ENCODE measurements at places on chromosomes 1 and 21. TPM values are rescaled to one million over a fixed set of nuclear protein-coding genes. Genes with fewer than 3 reads are reported as not detected.

ST6GALNAC5 gene
- 5.6 TPM for total RNA-seq

LHX4 gene
- 0.13 TPM for total RNA-seq

WDR77 gene
- 27.0 TPM for total RNA-seq

RGL1 gene
- 6.0 TPM for total RNA-seq

CHIT1 gene
- not detected for total RNA-seq

TMEM69 gene
- 28.4 TPM for total RNA-seq

ORC1 gene
- total RNA-seq = 17.1 TPM

PDZK1 gene
- total RNA-seq = 11.3 TPM

RNF186 gene
- total RNA-seq = not detected

DCDC2B gene
- not detected for total RNA-seq

C1QTNF12 gene
- 1.3 TPM for total RNA-seq

KLF17 gene
- total RNA-seq = not detected

MANEAL gene
- 0.81 TPM for total RNA-seq

ANKRD65 gene
- total RNA-seq = 1.5 TPM

RHBDL2 gene
- not detected for total RNA-seq

MORC3 gene
- total RNA-seq = 8.8 TPM

SAMD13 gene
- total RNA-seq = 1.4 TPM

XCL1 gene
- not detected for total RNA-seq

CLDN8 gene
- not detected for total RNA-seq

LEMD1 gene
- not detected for total RNA-seq

TFF1 gene
- total RNA-seq = 0.49 TPM

SMCP gene
- not detected for total RNA-seq

BRINP3 gene
- total RNA-seq = 0.25 TPM

CD58 gene
- total RNA-seq = 13.9 TPM

ERICH3 gene
- not detected for total RNA-seq

TSHB gene
- not detected for total RNA-seq

SLC25A33 gene
- total RNA-seq = 4.7 TPM

DVL1 gene
- 78.8 TPM for total RNA-seq

SYT6 gene
- total RNA-seq = 0.13 TPM

HYI gene
- total RNA-seq = 108 TPM

RIPPLY3 gene
- 0.51 TPM for total RNA-seq

KCNH1 gene
- total RNA-seq = 4.9 TPM

PPIAL4G gene
- total RNA-seq = not detected

NBPF11 gene
- total RNA-seq = 2.0 TPM

LTN1 gene
- 10.4 TPM for total RNA-seq

SLAMF6 gene
- not detected for total RNA-seq

CAP1 gene
- 230 TPM for total RNA-seq

ATP6V1G3 gene
- total RNA-seq = not detected

BMP8B gene
- 0.49 TPM for total RNA-seq

HP1BP3 gene
- total RNA-seq = 113 TPM

DPT gene
- not detected for total RNA-seq

SLC35F3 gene
- 1.1 TPM for total RNA-seq

AADACL4 gene
- not detected for total RNA-seq

MPL gene
- total RNA-seq = not detected

CNKSR1 gene
- 1.5 TPM for total RNA-seq

GBP6 gene
- not detected for total RNA-seq

LMX1A gene
- not detected for total RNA-seq

DMBX1 gene
- not detected for total RNA-seq

SPRR2E gene
- not detected for total RNA-seq

AGT gene
- total RNA-seq = 0.89 TPM

Measured in mesangial cell (primary cell).